ENCODE measurements at places on chromosomes 6 and 20.

DNA sequence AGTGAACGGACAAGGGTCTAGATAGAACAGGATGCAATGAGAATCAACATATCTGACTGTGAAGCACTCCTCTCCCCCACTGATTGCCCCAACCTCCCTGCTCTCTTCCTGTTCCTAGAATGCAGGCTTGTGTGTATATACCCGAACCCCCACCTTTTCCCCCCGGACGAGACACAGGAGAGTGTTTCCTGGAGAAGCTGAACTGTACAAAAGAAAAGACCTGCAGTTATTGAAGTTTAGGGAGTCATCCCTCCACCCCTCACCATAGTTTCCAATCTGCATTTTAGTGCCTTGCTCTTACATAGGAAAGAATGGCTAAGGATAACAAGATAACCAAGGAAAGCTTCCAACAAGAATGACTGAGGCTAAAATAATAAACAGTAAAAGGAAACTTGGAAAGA lies 55.5 kb upstream of the PDE10A start:
- DNase-seq: no peak

- DNase-seq: no peak
These were observed 58.7 kb upstream of the EMILIN3 start for GRCh38 chr20:41425180-41425884.

- no peak for DNase-seq
These were observed 33.9 kb downstream of the GABRR1 start for GRCh38 chr6:89183294-89183693.

- no peak for DNase-seq
These were observed 45.2 kb downstream of the OSTM1 start for GRCh38 chr6:108029226-108029921.

- no peak for DNase-seq
These were observed 33.0 kb downstream of the SPTLC3 start for GRCh38 chr20:13041574-13042457.

Data from HuH-7.5 (cell line).